ENCODE measurements at places on chromosomes 5 and 9.
A peak's percentile ranks its signal among the peaks of the same experiment; 100 is the strongest.

DNA sequence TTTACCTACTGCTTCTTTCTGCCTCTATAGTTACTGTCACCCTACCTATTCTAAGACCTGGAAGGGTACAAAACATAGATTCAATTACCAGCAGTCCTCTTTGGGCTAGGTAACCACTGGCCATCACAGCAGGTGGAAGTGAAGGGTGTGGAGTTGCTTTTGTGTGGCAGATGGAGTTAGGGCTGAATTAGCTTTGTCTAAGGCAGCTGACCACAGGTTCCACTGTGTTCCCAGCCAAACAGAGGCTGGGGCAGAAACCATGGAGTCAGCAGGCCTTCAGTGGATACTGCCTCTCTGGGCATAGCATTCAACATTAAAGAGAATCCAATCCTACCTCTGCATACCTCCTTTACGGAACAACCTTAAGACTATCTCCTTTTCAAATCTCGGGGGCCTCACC is 254.2 kb downstream of the RFX3 start:
- no peak for DNase-seq

- DNase-seq, result no peak
Measured at GRCh38 chr9:116733010-116733641, 46.0 kb downstream of the TRIM32 start.

GRCh38 chr9:123058834-123059233 is 25.4 kb downstream of the GPR21 start:
- peak; percentile 46 for DNase-seq

- DNase-seq, result no peak
Measured at GRCh38 chr5:3362606-3362910, 233.1 kb upstream of the IRX1 start.

DNA sequence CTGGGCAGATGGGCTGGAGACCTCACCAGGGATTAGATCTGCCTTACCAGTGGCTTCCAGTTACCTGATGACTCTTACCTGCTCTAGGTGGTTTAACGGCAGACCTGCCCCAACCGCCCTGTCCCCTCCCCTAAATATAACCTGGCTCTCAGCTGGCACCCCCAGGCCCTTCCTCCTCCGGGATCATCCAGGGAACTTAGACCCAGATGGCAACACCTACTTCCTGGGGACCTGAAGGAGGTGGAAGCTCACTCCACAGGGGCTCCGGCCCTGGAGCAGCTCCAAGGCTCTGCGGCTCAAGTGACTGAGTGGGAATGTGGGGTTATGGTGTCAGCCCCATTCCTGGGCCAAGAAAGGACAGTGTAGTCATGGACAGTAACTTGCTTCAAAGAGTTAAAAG is 130.4 kb downstream of the OLFM1 start:
- DNase-seq, result no peak

- no peak for DNase-seq
Measured at GRCh38 chr5:93653716-93654115, 70.7 kb downstream of the NR2F1 start.

DNA sequence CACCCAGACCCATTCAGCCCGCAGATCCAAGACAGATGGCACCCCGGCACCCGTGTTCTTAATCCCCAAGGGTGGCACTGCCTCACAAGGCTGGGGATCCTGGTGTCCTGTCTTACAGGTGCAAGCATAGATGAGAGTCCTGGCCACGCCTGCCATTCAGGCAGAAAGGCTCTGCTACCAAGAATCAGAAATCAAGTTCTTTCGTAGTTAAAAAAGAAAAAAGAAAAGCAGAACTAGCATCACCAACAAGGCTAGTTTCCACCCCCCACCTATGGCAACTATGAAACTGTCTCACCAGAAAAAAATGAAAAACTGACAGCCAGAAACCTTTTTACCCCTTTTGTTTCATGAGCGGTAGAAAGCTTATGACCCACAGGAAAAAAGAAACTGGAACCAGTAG is 170.4 kb downstream of the SYK start:
- no peak for DNase-seq

Measured in H54 (cell line).